ENCODE measurements at places on chromosomes 2 and 18.

GRCh38 chr18:53610957-53611356 lies 613.5 kb downstream of the MBD2 start:
- no peak for DNase-seq

GRCh38 chr2:195338856-195339255 lies 318.2 kb upstream of the SLC39A10 start:
- DNase-seq = no peak

DNA sequence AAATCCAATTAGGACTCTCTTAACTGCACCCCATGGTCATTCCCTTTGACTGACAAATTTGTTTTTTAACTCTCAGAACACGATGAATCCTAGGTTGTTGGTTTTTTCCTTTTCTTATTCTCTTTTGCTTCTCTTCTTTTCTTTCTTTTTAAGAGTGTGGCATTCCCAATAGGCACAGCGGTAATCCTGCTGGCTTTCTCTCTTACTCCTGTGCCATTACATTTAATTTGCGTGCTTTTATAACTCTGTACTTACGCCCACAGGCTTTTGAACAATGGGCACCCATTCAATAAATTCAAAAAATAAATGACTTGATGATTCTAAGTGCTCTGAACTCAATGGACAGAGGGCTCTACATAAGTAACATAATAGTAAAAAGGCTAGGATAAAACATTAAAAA lies 189.0 kb upstream of the SMAD7 start:
- no peak for DNase-seq

- no peak for DNase-seq
Observed at GRCh38 chr2:24957221-24957620, 14.5 kb downstream of the DNAJC27 start.

DNA sequence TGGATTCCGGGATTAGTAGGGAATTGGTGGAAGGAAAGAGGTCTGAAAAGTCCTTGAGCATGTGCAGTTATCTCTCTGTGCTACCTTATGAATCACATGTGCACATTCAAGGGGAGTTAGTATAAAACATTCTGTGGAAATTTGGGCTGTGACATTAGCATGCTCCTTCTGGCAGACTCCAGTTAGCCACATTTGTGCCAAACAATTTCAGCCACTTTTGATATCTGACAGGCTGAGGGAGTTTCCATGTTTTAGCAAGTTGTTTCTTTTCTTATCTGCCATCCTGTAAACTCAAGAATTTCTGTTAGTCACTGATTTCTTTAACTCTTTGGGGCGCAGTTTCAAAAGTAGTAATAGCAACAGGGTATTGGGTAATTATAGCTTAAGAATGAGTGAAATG lies 28.3 kb upstream of the GYPC start:
- DNase-seq = no peak

GRCh38 chr18:76708071-76708721 lies 114.2 kb upstream of the ZNF236 start:
- DNase-seq = no peak

DNA sequence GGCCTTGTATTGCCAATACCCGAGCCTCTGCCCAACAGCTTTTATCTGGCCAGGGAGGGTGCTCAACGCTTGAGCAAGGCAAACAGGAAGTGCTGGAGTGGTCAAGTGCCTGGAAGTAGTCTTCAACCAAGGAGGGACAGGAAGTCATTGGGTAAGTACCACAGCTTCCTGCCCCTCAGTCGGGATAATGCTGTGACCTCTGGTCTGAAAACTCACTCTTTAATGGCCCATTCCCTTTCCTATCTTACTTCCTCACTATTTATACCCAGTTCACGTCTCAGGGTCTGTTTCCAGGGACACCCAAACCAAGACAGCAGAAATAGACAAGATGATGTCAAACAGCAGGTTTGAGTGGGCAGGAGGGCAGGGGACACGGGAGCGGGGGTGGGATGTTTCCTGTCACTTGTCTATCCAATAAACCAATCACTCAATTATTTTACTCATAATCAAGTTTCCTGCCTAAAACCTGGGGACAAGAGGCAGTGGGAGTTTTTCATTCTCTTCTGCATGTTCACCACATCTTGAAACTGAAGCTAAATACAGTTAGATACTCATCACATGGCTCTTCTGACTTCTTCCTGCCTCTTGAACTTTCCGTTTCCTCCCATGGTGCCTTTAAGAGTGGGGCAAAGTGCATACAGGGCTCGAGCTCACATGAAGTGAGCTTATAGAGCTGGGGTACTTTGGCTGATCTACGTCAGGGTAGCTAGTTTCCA lies 68.9 kb upstream of the CAB39 start:
- no peak for DNase-seq

- DNase-seq = no peak
Observed at GRCh38 chr2:213696442-213696841, 412.2 kb downstream of the SPAG16 start.

GRCh38 chr2:218995972-218996711 lies 2.9 kb upstream of the CRYBA2 start:
- DNase-seq = peak; percentile 41

DNA sequence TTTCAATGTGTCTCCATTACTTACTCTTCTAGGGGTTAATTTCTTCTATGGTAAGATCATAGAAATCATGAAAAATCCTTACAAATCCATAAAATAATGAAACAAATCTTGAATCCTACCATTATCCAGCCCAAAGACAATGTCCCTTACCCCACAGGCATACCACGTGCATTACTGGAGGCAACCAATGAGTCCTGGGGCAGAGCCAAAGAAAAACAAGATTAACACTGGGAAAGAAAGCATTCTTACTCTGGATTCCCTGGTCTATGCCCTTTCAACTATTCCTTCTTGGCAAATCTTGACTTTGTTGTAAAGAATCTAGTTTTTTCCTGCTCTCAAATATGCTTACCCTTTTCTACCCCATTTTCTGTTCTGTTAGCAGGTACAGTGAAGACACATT lies 3.1 kb upstream of the GALNT1 start:
- DNase-seq = no peak

DNA sequence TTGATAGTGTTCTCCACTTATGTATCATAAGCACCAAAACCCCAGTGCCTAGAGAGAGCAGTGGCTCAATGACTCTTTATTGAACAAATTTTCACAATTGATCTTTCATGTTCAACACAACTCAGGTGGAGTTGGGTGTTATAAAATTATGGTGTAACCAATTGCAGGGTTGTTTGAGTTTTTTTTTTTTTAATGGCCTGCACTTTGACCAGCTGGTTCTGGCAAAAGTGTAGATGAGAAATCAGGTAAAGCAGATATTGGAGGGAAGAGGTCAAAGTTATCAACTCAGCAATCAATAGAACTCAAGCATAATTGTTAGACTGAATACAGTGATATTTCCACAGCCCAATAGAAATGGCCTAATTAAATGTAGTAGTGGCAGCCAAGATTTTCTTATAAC lies 1386.3 kb downstream of the SUCLG1 start:
- no peak for DNase-seq

DNA sequence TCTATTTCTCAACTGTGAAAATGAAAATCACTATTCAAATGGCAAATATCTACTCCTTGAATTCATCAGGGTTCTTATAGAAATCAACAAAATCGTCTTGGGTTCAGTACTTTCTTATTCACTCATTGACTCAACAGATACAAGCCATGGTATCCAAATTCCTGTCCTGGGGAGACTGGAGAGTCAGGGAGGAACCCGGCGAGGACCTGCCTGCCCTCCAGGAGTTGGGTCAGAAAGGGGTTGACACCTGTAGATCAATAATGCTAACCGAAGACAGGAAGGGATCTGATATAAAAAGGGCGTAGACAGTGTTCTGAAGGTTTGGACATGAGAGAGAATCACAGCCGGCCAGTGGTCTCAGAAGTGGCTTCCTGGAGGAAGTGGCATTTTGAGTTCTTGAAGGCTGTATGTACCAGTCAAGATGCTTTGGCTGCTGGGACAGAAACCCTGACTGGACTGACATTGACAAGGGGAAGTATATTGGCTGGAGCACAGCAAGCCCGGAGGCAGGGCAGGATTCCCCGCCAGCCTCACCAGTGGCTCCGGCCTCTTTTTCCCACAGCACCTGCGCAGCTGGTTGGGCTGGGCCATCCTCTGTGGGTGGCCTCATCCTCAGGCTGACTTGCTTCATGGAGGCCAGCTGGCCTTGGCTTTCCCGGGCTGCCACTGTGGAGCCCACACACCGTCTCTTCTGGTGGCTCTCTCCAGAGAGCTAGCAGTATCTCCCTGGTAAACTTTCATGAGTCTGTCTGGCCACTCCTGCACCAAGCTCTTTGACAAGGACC lies 3.0 kb downstream of the LRRFIP1 start:
- DNase-seq = no peak

DNA sequence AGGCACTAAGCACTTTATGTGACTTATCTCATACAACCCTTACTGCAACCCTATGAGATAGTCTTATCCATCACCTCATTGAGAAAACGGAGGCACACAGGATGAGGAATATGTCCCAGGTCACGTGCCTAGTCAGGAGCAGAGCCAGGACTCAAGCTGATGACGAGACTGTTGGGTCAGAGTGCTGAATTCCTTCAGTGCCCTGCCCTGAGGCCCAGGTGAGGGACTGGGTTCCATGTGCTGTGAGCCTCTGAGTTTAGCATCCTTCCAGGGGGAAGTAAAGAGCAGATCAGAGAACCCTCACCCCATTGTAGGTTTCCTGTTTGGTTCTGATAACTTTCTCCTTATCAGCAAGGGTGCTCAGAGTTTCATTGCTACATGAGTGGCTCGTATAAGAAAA lies 11.7 kb upstream of the EDAR start:
- DNase-seq = no peak

DNA sequence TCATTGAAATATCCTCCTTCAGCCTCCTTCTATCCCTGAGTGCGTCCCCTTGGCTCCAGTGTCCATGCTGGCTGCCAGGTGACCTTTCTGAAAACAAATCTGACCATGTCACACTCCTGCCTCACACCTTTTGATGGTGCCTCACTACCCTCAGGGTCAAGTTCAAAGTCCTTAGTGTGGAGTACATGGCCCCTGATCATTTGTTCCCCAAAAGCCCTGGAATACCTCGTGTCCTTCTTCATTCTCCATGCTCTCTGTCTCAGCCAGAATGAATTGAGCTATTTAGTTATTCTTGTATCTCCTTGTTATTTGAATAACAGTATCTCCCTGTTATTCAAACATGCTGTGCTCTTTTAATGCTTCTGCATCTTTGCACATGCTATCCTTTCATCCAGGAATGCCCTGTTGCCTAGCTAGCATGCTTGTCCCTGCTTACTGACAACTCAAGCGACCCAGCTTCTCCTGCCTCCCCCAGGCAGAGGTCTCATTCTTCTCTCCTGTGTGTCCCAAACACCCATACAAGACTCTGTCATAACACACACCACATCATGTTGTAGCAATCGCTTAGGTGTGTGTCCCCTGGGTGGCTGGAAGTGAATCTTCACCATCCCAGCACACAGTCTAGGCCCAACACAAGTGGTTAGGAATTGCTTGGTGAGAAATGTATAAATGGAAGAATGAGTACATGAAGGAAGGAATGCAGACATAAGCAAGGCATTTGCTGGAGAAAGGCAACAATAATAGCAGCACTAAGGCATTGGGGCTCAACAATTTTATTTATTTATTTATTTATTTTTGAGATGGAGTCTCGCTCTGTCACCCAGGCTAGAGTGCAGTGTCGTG lies 144.0 kb downstream of the DDX1 start:
- DNase-seq = no peak

DNA sequence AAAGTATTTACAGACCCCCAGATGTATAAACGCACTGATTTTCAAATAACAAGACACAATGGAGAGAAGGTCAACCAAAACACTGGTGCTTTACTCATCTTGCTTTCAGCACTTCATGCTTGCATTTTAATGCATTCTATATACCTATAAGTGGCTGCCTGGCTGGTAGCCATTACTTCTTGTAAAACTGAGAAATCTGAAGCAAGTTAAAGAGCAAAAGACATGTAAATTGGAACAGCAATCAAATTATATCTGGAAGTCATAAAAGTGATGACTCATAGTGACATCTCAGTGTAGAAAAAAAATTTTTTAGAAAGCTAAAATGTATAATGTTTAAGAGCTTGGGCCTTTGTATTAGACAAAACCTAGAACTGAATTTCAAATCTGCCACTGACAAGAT lies 106.2 kb downstream of the CCDC141 start:
- DNase-seq = no peak

GRCh38 chr18:46723856-46724415 lies 32.9 kb downstream of the ST8SIA5 start:
- no peak for DNase-seq

DNA sequence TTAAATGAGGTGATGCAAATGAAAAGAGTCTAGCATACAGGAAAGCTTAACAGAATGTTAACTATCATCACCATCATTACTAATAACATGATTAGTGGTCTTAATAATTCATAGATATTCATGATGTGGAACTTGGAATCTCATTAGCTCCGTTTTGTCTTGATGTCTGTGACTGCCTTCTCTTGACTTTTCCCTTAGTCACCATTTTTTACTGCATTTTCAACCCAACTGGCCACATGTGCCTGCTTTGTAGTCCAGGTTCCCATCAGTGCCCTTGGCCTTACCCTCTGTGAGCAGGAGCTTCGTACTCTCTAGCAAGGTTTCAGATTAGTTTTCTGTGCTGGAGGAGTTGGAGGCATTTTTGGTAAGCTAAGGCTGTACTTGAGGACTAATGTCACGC lies 47.0 kb downstream of the RAB31 start:
- no peak for DNase-seq

GRCh38 chr2:172813314-172813888 lies 77.8 kb downstream of the RAPGEF4 start:
- DNase-seq = no peak

GRCh38 chr2:239756790-239757760 lies 268.1 kb downstream of the NDUFA10 start:
- no peak for DNase-seq

GRCh38 chr18:21798126-21798525 lies 57.5 kb downstream of the MIB1 start:
- no peak for DNase-seq

DNA sequence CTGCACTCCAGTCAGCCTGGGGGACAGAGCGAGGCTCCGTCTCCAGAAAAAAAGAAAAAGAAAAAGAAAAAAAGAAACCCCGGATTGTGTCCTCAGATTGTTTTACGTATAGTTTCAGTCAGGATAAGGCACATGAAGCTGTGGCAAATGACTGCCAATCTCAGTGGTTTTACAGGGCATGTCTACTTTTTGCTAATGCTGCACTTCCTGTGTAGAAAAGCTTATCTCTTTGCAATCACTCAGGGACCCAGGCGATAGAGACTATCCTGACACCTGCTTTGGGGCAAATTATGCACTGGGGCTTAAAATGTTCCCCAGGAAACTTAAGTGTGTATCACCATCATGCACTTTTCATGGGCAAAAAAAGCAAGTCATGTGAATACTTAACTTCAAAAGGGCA lies 103.7 kb upstream of the MEIS1 start:
- no peak for DNase-seq

- no peak for DNase-seq
Observed at GRCh38 chr2:197247083-197247482, 63.5 kb downstream of the ANKRD44 start.

- peak; percentile 30 for DNase-seq
Observed at GRCh38 chr18:30970196-30970816, 72.2 kb downstream of the DSC3 start.

GRCh38 chr2:582792-583528 lies 94.2 kb downstream of the TMEM18 start:
- no peak for DNase-seq

- DNase-seq = peak; percentile 31
Observed at GRCh38 chr2:172179045-172179701, 76.5 kb upstream of the DLX2 start.

All from HS-5 (cell line).